ENCODE measurements at places on chromosomes 11 and 22. TPM values are rescaled to one million over a fixed set of nuclear protein-coding genes. Genes with fewer than 3 reads are reported as not detected.

DNA sequence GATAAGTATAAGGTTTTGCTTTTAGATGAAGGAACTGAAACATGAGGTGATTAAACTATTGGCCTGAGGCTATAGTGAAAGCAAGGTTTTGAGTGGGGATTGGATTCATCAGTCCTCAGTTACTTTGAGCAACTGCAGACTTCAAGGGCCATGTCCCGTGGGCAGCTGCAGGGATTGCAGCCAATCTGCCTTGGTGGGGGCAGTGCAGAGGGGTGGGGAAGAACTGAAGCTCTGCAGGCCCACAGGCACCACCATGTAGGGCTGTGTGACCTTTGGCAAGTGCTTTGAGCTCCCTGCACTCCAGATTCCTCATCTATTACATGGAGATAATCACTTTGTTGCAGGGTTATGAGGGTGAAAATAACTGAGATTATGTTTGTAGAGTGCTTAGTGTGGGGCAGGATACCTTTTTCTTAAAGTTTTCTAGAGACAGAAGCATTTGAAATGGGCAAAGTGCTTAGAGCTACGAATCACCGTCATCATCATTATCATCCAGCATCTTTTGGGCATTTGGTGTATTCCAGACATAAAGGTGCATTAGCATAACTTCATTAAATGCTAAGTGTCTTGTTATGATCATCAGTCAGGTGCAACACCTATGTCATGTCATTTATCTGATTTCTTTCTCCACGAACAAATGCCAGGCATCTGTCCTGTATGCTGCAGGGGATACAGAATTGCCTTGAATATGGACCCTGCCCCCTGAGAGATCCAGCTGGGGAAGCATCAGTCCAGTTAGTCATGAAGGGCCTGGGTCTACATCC is 72.1 kb upstream of the TENM4 start:
- peaks cover 25% of the 10 kb centered on the region for H3K27me3 ChIP-seq
- H3K4me3 ChIP-seq: no peak overlapping the region
- no peak for DNase-seq
- no peaks in the 10 kb centered on the region for H3K4me1 ChIP-seq
- H3K36me3 ChIP-seq: no peaks in the 10 kb centered on the region

GRCh38 chr11:57732661-57733060 is 8.6 kb upstream of the SELENOH start:
- H3K27me3 ChIP-seq: no peaks in the 10 kb centered on the region
- peaks cover 6% of the 10 kb centered on the region for H3K36me3 ChIP-seq
- H3K4me1 ChIP-seq: no peaks in the 10 kb centered on the region
- H3K27ac ChIP-seq: no peak overlapping the region
- no peak for DNase-seq

GRCh38 chr11:37502202-37502601 is 904.2 kb upstream of the RAG2 start:
- no peak overlapping the region for H3K4me3 ChIP-seq
- H3K36me3 ChIP-seq: no peaks in the 10 kb centered on the region
- H3K4me1 ChIP-seq: peaks cover 24% of the 10 kb centered on the region
- DNase-seq: no peak
- H3K27ac ChIP-seq: no peak overlapping the region

Gene OR52E8
- not detected for total RNA-seq

DNA sequence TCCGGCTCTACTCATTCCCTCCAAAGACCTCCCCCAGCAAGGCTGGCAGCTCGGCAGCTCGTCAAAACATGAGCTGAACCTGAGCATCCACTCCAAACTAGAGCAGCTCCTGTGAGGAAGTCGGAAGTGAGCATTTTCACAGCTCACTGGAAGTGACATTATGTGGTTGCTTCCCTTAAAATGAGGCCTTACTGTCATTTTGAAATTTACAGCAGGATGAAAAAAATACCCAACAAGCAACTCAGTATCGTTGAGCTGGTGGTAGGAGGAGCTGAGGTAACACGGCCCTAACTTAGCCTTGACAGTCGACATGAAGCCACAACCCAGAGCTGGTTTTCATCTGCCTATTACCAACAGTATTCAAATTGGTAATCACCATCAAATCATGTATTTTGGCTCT is 38.0 kb upstream of the ARFGAP3 start:
- DNase-seq: no peak
- peaks cover 3% of the 10 kb centered on the region for H3K36me3 ChIP-seq
- H3K4me1 ChIP-seq: peaks cover 3% of the 10 kb centered on the region
- no peak overlapping the region for H3K27ac ChIP-seq
- H3K27me3 ChIP-seq: no peaks in the 10 kb centered on the region

Measured in osteocyte (in vitro differentiated cells).